ENCODE measurements at places on chromosomes 1 and 21. TPM values are rescaled to one million over a fixed set of nuclear protein-coding genes. Genes with fewer than 3 reads are reported as not detected.

DNA sequence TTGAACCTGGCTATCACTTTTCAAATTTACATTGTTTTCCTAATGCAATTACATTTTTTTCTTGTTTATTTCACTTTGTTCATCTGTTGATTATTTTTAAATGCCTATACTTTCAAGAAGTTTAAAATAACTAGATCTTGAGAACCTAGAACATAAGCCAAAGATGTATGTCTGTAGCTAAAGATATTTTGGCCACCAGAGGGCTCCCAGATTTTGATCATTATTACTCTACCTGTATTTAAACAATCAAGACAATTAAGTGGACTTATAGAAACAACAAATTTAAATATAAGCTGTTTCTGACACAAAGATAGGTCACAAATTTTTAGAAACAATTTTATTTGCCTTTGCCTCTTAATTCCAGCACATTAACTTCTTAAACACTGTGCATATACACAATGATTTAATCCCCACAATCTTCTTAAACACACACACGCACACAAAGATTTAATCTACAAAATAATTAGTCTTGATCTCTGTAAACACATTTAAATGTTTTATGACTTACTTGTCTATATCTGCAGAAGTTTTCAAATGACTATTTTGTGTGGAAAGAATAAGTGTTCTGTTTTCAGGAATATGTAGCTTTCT, 380.0 kb downstream of the DSCAM start:
- peak; percentile 20 for DNase-seq

DNA sequence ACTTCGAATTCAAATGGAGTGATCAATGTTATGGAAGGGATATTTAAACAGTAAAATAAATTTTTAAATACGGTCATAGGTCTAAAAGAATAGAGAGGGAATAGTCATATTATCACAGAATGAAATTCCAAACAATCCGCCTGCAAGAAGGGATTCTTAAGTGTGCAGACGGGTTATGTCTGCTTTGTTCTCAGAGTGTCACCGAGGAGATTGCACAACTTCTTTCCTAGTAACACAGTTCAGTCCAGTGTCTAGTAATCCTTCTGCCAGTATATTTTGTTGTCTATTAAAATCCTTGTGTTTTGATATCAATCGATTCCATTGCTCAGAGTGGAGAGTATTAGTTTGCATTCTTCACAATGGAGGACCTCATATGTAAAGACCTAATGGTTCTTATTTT, 48.4 kb downstream of the LRRC53 start:
- DNase-seq, result no peak

Gene LCE1F
- polyA plus RNA-seq, result not detected

Gene ADORA1
- 3.7 TPM for polyA plus RNA-seq
